T-helper 17 cell (primary cell): ENCODE measurements at places on chromosomes 4 and X.

DNA sequence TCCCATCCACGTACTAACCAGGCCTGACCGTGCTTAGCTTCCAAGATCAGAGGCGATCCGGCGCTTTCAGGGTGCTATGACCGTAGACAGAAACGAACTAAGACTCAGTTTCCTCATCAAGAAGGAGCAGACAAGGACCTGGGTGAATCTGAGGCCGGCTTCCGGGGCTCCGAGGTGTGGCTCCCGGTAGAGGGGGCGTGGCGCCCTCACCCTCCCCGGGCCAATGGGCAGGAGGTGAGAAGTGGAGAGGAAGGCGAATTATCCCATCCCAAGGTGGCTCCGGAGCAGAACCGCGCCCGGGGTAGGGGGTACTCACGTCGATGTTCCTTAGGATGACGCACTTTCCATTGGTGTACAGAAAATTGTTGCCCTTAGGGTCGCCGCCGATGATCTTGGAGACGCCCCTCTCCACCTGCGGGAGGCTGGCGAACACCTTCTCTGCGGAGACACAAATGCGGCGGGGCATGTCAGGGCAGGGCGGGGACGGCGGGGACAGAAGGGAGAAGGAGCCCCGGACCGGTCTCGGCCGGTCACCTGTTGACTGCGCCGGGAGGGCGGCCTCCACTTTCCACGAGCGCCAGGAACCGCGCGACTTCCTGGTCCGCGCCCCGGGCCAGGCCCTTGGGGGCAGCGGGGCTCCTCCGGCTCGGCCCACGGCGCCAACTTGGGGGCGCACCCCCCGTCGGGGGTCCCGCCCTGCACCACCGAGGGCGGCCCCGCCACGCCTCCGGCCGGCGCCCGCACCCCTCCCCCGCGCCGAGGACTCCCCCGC is 616 bp downstream of the WDR1 start:
- peak; percentile 59 for DNase-seq
- peak overlapping the region; percentile 98 for H3K4me3 ChIP-seq
- no peaks in the 10 kb centered on the region for H3K27me3 ChIP-seq
- H3K27ac ChIP-seq = peak overlapping the region; percentile 86
- H3K4me1 ChIP-seq = peaks cover 63% of the 10 kb centered on the region
- H3K36me3 ChIP-seq = peaks cover 10% of the 10 kb centered on the region

GRCh38 chr4:72974694-72975487 is 94.6 kb downstream of the COX18 start:
- no peak for DNase-seq
- no peak overlapping the region for H3K4me3 ChIP-seq
- H3K4me1 ChIP-seq = peaks cover 4% of the 10 kb centered on the region
- H3K27ac ChIP-seq = no peak overlapping the region

GRCh38 chr4:122012735-122013134 is 60.9 kb upstream of the TRPC3 start:
- H3K27ac ChIP-seq = no peak overlapping the region
- H3K36me3 ChIP-seq = no peaks in the 10 kb centered on the region
- DNase-seq = no peak
- H3K4me3 ChIP-seq = no peak overlapping the region
- peaks cover 48% of the 10 kb centered on the region for H3K27me3 ChIP-seq
- no peaks in the 10 kb centered on the region for H3K4me1 ChIP-seq

DNA sequence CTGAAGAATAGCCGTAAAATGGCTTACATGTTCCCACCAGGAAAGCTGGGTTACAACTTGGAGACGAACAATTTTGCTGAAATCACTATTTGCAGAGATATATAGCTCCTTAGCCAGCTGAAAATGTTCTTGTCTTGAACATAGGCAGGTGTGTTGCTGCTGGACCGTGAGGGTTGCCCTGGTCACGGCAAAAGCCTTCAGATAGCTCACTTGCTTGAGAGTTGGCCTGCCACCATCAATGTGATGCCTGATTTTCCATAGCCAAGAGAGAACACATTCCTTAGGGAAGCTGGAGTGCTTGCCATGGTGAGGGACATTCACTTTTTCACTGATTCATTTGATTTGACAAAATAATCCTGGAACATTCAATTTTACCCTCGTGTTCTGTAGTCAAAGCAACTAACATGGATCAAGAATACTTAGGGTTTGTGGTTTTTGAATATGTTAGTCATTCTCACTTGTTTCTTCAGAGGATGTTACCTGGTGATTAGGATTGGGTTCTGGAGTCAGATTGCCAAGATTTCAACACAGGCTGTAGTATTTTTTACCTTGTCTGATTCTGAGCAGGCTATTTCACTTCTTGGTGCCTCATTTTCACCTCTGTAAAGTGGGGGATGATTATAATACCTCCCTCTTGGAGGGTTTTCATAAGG is 536.9 kb downstream of the RAPGEF2 start:
- H3K27me3 ChIP-seq = no peaks in the 10 kb centered on the region
- H3K36me3 ChIP-seq = no peaks in the 10 kb centered on the region
- no peak overlapping the region for H3K27ac ChIP-seq
- no peaks in the 10 kb centered on the region for H3K4me1 ChIP-seq
- no peak for DNase-seq

DNA sequence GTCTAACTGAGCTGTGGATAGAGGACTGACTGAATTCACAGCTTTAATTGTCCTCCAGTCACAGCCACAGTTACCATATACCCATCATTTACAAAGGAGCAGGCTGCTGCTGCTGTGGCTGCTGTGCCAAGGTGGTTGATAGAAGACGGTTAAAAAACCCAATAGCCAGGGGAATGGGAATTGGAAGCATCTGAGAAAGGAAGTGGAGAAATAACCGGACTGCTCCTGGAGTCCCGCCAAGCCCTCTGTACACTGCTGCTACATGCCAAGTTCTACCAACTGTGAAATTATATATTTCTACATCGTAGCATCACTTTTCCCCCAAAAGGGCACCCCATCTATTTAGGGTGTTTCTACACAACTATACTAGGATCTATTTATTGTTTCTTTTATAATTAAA is 279.7 kb upstream of the ARX start:
- no peak overlapping the region for H3K4me3 ChIP-seq
- no peaks in the 10 kb centered on the region for H3K4me1 ChIP-seq
- H3K27ac ChIP-seq = no peak overlapping the region

- H3K36me3 ChIP-seq = no peaks in the 10 kb centered on the region
- no peak overlapping the region for H3K4me3 ChIP-seq
- no peak overlapping the region for H3K27ac ChIP-seq
- H3K4me1 ChIP-seq = no peaks in the 10 kb centered on the region
These were observed 102.0 kb downstream of the CBR4 start for GRCh38 chr4:168908093-168908492.

DNA sequence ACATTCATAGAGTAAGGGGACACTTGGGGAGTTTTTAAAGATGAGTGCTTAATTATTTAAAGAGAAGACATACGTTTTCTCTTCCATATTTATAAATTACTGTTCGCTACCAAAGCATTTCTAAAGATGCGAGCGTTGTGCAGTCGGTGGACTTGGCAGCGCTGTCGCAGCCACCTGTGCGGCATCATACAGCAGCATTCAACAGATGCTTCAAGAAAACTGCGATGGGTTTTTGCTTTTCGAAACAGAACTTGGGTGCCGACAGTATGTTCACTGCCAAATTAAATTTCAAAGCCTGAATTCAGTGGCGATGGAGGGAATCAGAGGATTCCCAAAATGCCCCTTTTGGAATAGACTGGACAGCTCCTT is 1.6 kb upstream of the HTR2C start:
- H3K27me3 ChIP-seq = peaks cover 4% of the 10 kb centered on the region
- H3K4me1 ChIP-seq = no peaks in the 10 kb centered on the region
- H3K4me3 ChIP-seq = no peak overlapping the region
- no peak overlapping the region for H3K27ac ChIP-seq
- no peak for DNase-seq

DNA sequence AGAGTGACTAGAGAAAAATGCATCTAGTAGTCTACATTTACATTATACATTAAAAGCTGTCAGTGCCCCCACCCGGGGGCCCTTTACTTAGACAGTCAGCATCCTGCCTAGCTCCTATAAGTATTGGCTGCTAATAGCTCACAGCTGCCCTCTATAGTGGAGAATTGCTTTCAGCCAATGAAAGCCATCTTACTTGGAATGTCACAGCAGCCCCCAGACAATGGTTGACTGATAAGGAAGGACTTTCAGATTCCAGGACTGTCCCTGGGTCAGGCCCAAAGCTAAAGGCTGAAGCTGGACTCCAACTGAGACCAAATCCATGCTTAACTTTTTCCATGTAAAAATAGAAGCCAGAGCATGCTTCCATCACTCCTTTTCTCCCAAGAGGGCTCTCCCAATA is 196.9 kb downstream of the ANKRD50 start:
- H3K27ac ChIP-seq = no peak overlapping the region
- H3K4me1 ChIP-seq = no peaks in the 10 kb centered on the region
- H3K4me3 ChIP-seq = no peak overlapping the region
- H3K36me3 ChIP-seq = no peaks in the 10 kb centered on the region

DNA sequence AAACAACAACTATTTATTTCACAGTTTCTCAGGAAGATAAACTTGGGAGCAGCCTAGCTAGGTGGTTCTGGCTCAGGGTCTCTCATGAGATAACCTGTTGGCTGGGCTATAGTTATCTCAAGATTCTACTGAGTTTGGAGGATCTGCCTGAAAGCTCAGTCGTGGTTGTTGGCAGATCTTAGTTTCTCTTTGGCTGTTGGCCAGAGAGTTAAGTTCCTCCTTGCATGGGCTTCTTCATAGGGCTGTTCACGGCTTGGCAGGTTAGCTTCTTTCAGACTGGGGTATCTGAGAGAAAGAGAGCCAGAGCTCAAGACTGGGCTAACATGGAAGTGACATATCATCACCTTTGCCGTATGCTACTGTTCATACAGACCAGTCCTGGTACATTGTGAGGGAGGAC is 28.7 kb downstream of the SEC24B start:
- no peak for DNase-seq
- H3K36me3 ChIP-seq = peaks cover 9% of the 10 kb centered on the region
- H3K27me3 ChIP-seq = no peaks in the 10 kb centered on the region
- no peak overlapping the region for H3K4me3 ChIP-seq
- H3K4me1 ChIP-seq = peaks cover 19% of the 10 kb centered on the region
- H3K27ac ChIP-seq = no peak overlapping the region

- H3K36me3 ChIP-seq = no peaks in the 10 kb centered on the region
- no peak overlapping the region for H3K27ac ChIP-seq
- no peak for DNase-seq
- no peaks in the 10 kb centered on the region for H3K27me3 ChIP-seq
- no peak overlapping the region for H3K4me3 ChIP-seq
These were observed 137.3 kb upstream of the RXFP1 start for GRCh38 chr4:158384414-158384813.

GRCh38 chrX:67104982-67105757 is 438.7 kb upstream of the AR start:
- no peaks in the 10 kb centered on the region for H3K36me3 ChIP-seq
- no peak for DNase-seq
- no peaks in the 10 kb centered on the region for H3K27me3 ChIP-seq
- H3K4me3 ChIP-seq = no peak overlapping the region
- H3K4me1 ChIP-seq = no peaks in the 10 kb centered on the region

DNA sequence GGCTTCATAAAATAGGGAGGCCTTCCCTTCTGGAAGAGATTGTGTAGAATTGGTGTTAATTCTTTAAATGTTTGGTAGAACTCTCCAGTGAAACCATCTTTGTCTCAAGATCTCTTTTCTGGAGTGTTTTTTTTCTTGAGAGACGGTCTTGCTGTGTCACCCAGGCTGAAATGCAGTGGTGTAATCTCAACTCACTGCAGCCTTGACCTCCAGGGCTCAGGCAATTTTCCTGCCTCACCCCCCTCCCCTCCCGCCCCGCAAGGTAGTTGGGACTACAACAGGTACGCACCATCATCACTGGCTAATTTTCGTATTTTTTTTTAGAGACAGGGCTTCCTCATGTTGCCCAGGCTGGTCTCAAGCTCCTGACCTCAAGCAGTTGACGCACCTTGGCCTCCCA is 12.1 kb downstream of the SMS start:
- H3K27ac ChIP-seq = no peak overlapping the region
- H3K36me3 ChIP-seq = no peaks in the 10 kb centered on the region
- no peaks in the 10 kb centered on the region for H3K27me3 ChIP-seq
- H3K4me3 ChIP-seq = no peak overlapping the region

DNA sequence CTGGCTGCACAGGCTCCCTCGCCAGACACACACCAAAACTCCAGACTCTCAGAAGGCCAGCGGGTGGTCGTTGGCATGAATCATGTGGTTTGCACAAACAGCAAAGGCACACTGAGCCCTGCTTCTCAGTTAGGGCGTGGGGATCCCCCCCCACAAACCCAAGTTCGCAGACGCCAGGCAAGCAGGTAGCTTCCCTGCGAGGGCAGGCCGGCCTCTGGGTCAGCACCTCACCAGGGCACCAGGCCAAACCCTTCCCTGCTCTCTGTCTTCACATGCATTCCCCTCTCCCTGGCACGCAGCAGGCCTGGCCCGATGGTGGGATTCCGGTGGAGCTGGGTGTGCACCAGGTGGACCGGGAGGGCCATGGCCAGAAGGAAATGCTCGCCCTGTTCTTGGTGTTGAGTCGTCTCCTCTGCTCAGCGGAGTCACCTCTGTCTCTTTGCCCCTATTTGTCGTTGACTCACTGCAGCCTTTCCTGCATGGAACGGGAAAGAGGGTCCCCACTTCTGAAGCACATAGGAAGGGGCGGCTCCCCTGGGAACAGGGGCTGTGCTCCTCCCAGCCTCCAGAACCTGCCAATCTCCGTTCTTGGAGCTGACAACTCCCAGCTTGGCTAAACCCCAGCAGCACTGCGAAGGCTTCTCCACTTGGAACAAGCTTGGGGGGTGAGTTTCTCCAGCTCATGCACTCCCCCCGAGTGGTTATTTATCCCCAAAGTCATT is 51.4 kb downstream of the SORCS2 start:
- H3K27me3 ChIP-seq = peaks cover 19% of the 10 kb centered on the region
- H3K27ac ChIP-seq = no peak overlapping the region
- H3K36me3 ChIP-seq = no peaks in the 10 kb centered on the region
- H3K4me1 ChIP-seq = peaks cover 2% of the 10 kb centered on the region
- no peak overlapping the region for H3K4me3 ChIP-seq

GRCh38 chrX:138408101-138408500 is 303.4 kb downstream of the FGF13 start:
- no peaks in the 10 kb centered on the region for H3K36me3 ChIP-seq
- H3K27ac ChIP-seq = no peak overlapping the region
- no peaks in the 10 kb centered on the region for H3K27me3 ChIP-seq
- no peaks in the 10 kb centered on the region for H3K4me1 ChIP-seq

DNA sequence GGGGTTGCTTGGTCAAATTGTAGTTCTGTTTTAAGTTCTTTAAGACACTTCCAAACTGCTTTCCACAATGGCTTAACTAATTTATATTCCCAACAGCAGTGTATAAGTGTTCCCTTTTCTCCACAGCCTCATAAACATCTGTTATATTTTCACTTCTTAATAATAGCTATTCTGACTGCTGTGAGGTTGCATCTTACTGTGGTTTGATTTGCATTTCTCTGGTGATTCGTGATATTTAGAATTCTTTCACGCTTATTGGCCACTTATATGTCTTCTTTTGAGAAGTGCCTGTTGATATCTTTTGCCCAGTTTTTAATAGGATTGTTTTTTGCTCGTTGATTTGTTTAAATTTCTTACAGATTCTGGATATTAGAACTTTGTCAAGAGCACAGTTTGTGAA is 278.6 kb upstream of the ITM2A start:
- no peaks in the 10 kb centered on the region for H3K36me3 ChIP-seq
- DNase-seq = no peak
- H3K27me3 ChIP-seq = no peaks in the 10 kb centered on the region
- H3K4me1 ChIP-seq = no peaks in the 10 kb centered on the region
- H3K4me3 ChIP-seq = no peak overlapping the region

GRCh38 chr4:54712206-54712605 is 54.4 kb downstream of the KIT start:
- no peak overlapping the region for H3K4me3 ChIP-seq
- peaks cover 18% of the 10 kb centered on the region for H3K27me3 ChIP-seq
- no peak for DNase-seq
- H3K27ac ChIP-seq = no peak overlapping the region
